ENCODE measurements at places on chromosomes 3 and 15.

DNA sequence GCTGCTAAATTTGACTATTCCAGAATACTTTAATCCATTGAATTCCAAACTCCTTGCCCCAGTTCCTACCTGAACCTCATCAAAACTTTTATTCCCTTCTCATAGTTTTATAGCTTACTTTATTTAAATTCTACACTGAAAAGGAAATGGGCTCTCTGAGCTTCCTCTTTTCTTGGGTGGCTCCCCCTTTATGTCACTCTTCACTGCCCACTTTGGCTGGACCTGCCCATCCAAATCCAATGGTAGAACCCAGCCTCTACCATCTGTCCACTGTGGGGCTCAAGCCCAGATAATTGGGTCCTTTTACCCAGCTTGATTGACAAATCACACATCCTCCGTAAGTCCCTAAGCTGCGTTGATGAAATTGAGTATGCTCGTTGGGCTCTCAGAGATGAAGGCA is 216.5 kb downstream of the BBX start:
- DNase-seq, result no peak

DNA sequence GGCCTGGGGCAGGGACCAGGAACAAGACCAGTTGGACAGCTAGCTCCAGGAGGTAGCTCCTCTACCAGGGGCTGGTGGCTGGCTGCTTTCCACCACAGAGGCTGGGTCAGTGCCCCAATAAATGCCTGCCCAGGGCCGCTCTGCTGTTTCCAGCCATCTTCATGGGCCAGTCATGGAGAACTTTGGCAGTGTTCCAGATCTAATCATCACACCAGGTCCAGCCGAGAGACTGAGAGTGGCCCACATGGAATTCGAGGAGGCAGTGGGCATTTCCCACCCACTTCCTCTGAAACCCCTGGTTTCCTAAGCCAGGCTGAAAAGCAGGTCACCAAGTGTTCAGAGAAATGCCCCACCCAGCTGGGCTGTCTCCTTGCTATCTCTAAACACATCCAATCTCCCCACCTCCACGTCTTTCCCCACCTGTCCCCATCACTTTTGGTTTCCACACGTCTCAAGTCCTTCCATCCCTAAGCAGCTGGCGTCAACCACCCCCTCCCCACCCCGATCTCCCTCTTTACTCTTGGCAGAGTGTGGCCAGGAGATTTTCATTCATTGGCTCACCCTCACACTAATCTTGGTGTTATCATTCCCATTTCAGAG is 190.0 kb upstream of the LINGO1 start:
- no peak for DNase-seq

- DNase-seq, result no peak
Observed at GRCh38 chr15:29921130-29921601, 98.9 kb upstream of the TJP1 start.

- no peak for DNase-seq
Observed at GRCh38 chr3:137110392-137110996, 152.7 kb downstream of the IL20RB start.

GRCh38 chr3:71341721-71342120 is 241.8 kb downstream of the FOXP1 start:
- no peak for DNase-seq

- no peak for DNase-seq
Observed at GRCh38 chr15:60651734-60652141, 172.8 kb upstream of the ICE2 start.

DNA sequence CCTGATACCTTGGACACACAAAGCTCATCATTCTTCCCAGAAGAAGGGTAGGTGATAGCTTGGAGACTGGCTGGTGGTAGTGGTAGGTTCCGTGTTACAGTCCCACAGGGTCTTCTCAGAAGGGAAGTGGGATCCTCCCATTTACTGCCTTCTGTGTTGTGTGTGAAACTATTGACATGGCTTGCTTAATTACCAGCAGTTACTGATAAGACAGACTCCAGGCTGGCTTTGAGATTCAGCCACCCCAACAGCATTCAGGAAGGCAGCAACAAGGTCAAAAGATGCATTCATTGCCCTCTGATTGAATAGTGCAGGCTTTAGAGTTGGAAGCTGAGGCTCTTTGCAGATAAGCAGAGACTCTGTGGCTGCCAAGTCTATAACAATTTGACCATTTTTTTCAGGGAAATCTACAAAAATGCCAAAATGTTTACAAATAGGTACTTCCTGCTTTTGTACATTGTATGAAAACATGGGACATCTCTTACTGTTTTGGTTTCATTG is 7.7 kb downstream of the ARNT2 start:
- no peak for DNase-seq

DNA sequence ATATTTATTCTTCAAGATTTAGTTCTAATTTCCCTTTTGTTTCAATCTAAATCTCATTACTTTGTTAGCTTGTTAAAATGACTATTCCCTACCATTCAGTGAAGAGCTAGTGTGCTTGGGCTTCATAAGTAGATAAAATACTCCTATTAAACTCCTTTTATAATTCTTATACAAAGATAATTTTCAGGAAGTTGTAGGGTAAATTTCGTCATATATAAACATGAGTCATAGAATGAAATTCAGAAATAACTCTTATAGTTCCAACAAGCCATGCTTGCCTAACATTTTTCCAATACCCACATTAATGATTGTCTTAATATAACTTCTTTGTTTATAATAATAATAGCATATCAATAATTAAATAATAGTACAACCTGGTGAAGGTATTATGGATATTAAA is 407.3 kb downstream of the NAALADL2 start:
- DNase-seq, result no peak

GRCh38 chr3:197750396-197750831 is 731 bp downstream of the FYTTD1 start:
- DNase-seq, result peak; percentile 56

GRCh38 chr3:127805026-127805753 is 17.1 kb downstream of the MGLL start:
- no peak for DNase-seq

GRCh38 chr15:20348291-20348899 is 193.2 kb downstream of the GOLGA6L6 start:
- no peak for DNase-seq

GRCh38 chr15:57422113-57422754 is 45.9 kb downstream of the CGNL1 start:
- no peak for DNase-seq

DNA sequence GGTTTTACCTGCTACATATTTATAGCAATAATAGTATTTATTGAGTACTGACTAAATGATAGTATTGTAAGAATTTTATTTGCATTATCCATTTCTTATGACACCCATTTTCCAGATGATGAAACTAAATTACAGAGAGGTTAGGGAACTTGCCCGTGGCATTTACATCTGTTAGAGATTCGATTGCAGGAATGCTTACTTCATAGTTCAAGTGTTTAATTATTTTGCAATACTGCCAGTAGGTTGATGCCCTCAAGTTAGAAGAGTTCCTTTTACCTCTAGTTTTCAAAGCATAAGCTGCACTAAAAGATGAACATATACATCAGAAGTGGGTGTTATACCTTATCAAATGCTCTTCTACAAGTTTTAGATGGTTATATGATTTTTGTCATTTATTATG is 362.8 kb upstream of the RGMA start:
- no peak for DNase-seq

DNA sequence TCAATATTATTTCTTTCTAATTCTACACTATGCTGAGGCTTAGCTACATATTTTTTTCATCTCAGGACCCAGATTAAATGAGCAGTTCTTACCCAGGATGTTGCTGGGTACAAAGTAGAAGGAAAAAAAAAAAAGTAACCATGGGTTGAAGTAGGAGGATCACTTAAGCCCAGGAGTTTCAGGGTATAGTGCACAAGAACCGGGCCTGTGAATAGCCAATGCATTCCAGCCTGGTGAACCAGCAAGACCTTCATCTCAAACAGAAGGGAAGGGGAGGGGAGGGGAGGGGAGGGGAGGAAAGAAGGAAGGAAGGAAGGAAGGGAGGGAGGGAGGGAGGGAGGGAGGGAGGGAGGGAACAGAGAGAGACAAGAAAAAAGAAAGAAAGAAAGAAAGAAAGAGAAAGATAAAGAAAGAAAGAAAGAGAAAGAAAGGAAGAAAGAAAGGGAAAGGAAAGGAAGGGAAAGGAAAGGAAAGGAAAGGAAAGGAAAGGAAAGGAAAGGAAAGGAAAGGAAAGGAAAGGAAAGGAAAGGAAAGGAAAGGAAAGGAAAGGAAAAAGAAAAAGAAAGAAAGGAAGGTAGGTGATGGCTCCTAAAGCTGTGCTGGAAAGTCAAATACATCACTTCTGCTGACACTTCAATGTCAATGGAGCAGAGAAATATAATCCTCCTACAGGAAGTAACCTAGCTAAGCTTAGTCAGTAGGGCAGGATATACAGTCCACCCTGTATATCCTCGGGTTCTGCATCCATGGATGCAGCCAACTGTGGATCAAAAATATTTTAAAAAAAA is 206.8 kb upstream of the TGFBR2 start:
- DNase-seq, result no peak

DNA sequence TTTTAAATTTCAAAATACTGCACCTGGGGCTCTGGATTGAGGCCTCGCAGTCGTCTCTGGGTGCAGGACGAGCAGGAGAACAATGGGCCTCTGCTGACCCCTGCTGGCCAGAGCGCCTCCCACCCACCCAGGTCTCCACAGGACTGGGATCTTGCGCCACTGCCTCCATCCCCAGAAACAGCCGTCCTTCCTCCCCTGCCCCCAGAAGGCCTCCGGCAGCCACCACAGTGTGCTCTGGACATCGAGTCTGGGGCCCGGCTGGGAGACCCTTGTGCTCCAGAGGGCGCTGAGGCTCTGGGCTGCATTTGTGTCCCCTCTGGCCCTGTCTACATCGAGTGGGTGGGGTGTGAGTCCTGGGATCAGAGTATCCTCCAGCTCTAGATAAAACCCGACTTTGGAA is 6.7 kb upstream of the ACSBG1 start:
- DNase-seq, result no peak

- no peak for DNase-seq
Observed at GRCh38 chr3:105197863-105198262, 168.8 kb upstream of the ALCAM start.

- DNase-seq, result no peak
Observed at GRCh38 chr3:28547677-28548076, 199.1 kb upstream of the AZI2 start.

DNA sequence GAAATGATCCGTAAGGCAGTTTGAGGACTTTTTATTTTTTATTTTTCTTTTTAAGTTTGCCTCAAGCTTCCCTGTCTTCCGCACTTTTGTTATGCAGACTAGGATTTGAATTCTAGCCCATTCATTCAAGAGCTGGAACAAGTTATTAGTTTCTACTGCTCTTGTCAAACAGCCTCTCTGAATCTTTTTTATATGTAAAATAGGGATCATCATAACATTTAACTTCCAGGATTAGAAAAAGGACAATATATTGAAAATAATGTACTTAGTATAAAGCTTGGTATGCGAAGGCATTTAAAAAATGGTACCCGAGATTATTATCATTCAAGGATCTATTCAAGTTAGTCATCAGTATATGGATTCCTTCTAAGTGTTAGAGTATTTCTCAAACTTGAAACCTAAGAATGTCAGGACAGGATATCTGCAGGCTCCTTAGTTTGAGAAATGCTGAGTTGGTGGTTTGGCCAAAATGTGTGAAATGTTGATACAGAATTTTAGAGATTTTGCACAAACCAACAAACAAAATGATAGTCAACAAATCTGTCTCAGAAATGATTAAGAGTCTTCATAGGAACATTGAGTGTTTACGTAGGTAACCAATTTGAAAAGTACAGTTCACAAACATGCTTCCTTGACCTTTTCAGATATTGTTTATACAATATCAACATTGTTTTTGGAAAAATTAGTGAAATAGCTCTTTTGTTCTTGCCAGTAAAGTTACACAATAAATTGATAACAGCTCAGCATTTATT is 40.5 kb upstream of the IGSF10 start:
- no peak for DNase-seq

- no peak for DNase-seq
Observed at GRCh38 chr15:74429781-74430400, 3.9 kb downstream of the SEMA7A start.

GRCh38 chr3:143839980-143840379 is 8.3 kb downstream of the SLC9A9 start:
- DNase-seq, result no peak

DNA sequence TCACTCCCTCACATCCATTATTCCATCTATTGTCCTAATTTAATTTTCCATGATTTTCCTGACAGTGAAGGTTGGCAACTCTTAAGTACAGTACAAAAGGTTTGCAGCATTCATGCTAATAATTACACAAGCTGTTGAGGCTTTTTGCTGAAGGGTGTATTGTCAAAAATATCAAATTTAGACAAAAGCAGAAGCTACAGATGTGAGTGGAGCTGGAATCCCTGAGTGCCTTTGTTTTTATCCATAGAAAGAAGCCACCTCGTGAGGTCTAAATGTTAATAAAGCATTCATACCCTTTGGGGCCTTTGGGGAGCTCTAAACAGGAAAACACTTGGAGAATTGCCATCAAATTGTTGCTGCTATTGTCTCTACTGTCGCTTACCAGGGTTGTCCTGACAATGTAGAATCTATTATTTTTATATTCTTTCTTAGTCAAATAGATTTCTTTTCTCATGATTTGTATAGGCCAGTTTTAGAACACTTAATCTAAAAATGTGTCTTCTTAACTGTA is 185.8 kb upstream of the ROBO1 start:
- DNase-seq, result no peak

- DNase-seq, result no peak
Observed at GRCh38 chr3:28544236-28544635, 195.6 kb upstream of the AZI2 start.

DNA sequence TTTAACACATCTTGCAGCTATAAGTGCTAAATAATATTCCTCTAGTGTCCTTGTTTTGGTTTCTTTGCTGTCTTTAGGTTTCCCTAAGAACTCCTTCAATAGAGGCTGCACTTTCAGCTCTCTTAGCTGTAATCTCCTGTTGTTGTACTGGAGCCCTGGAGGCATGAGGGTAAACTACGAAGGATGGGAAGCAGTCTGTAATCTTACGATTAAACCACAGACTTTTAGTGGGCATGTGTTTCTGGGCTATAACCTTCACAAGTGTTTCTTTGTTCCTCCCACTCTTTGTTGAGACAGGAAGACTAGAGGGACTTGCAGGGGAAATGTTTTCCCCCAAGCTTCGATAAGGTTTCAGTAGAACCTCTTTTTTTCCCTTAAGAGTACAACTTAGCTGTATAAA is 1058.1 kb downstream of the NSUN3 start:
- DNase-seq, result peak; percentile 81

- no peak for DNase-seq
Observed at GRCh38 chr3:126308394-126309125, 48.6 kb downstream of the KLF15 start.

DNA sequence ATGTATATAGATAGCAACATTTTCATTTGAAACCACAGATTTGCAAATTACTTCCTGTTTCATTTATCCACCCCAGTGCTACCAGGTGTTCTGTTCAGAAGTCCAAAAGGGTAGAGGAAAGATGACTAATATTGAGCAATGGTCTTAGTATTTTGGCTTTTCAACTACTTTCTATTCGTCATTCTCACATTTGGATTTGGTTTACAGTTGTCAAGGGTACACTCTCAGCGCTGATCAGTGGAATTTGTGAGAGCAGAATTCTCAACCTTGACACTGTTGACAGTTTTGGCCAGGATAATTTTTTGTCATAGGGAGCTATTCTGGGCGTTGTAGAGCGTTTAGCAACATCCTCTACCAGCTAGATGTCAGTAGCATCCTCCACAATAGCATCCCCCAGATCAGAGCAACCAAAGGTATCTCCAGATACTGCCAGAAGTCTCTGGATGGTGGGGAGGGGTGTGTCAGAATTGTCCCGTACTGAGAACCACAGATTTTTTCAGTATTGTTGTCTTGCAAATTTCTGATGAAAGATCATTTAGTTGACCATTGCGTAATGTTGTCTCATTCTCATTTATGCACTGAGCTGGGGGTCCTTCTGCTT is 4.2 kb downstream of the HMCES start:
- no peak for DNase-seq

Measured in foreskin melanocyte (primary cell).